Stimulated activated CD8-positive, alpha-beta memory T cell treated with anti-CD3 and anti-CD28 coated beads, Interleukin-7, amount 100 ng/mL, for 1 hour (primary cell): ENCODE measurements at places on chromosomes 5 and 9.
A peak's percentile ranks its signal among the peaks of the same experiment; 100 is the strongest.

DNA sequence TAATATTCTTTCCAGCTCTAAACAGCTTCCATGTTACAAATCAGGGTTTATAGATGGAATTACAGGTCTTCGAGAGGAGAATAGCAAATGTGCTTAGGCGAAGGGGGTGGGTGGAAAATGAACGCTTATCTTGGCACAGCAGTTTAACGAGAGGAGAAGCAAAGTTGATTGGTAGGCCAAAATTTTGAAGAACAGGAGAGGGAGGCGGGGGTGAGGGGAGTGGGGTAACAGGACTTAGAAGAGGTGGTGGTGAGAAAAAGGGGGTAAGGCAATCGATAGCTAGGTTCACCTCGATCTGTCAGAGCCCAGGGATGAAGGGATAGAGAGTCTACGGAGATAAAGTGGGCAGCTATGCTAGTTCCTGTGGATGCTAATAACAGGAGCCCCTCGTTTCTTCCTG is 764 bp downstream of the ANKRA2 start:
- DNase-seq = no peak

- no peak for DNase-seq
Observed at GRCh38 chr9:6133346-6134063, 82.1 kb upstream of the IL33 start.

DNA sequence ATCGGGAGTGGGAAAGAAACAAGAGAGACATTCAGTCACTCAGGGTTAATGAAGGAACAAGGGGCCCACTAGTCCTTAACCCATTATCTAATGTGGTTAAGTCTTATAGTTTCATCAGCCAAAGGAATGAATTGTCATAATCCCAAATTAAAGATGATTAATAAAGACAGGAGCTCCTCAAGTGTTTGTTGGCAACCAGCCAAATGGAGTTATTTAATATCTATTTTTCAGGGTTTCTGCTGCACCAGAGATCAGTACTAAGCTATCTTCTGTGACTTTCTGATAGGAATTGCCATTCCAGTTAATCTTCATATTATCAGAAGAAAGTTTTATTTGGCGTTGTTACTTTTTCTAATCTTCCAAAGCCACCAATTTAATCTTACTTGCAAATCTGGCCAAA is 34.0 kb upstream of the FCHO2 start:
- DNase-seq = no peak

GRCh38 chr5:82754759-82755158 is 322.4 kb downstream of the TMEM167A start:
- DNase-seq = no peak

DNA sequence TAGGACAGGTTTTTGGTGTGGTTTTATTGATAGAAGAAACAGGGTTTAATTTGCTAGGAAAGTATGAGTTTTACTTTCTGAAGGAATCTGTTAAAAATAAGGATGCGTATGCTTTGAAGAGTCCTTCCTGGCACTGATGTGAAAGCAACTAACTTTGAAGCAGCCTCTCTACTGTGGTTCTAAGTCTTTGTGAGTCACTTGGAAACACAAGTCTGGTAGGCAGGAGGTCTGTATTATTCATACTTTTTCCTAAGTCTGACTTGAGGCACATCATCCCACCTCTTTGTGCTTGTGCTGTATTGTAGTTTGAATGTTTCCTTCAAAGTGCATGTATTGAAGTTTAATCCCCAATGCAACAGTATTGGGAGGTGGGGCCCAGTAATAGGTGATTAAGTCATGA is 129.0 kb downstream of the TAF11L14 start:
- DNase-seq = no peak

- DNase-seq = no peak
Observed at GRCh38 chr9:137167277-137167746, 2.5 kb downstream of the LRRC26 start.

DNA sequence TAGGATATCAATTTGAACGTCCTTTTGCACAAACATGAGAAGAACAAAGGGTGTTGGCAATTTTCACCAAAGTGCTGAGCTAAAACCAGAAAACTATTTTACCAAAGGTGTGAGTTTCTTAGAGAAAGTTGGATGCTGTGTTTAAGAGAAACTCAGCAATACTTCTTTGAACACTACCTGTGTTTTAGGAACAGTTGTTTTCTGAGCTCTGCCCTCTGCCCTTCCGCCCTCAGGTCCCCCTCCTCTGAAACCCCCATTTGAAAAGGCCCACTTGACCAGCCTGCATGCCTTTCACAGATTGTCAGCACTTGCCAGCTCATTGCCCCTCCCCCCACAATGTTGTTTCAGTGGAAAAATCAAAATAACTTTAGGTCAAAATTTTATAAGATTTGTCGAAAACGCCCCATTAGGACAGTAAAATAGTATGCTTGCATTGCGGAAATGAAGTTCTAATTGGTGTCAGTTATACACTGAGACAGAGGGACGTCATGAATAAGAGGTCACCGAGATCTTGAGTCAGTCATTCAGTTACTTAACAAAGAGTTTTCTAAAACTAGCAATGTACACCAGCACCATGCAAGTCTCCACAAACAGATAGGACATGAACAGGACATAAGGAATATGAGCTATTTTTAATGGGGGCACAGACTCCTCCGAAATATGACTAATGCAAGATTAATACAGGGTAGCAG is 61.9 kb upstream of the IL7R start:
- no peak for DNase-seq

GRCh38 chr9:98356953-98357690 is 101.7 kb upstream of the TBC1D2 start:
- no peak for DNase-seq

GRCh38 chr5:3598769-3599211 is 3.2 kb downstream of the IRX1 start:
- DNase-seq = no peak

DNA sequence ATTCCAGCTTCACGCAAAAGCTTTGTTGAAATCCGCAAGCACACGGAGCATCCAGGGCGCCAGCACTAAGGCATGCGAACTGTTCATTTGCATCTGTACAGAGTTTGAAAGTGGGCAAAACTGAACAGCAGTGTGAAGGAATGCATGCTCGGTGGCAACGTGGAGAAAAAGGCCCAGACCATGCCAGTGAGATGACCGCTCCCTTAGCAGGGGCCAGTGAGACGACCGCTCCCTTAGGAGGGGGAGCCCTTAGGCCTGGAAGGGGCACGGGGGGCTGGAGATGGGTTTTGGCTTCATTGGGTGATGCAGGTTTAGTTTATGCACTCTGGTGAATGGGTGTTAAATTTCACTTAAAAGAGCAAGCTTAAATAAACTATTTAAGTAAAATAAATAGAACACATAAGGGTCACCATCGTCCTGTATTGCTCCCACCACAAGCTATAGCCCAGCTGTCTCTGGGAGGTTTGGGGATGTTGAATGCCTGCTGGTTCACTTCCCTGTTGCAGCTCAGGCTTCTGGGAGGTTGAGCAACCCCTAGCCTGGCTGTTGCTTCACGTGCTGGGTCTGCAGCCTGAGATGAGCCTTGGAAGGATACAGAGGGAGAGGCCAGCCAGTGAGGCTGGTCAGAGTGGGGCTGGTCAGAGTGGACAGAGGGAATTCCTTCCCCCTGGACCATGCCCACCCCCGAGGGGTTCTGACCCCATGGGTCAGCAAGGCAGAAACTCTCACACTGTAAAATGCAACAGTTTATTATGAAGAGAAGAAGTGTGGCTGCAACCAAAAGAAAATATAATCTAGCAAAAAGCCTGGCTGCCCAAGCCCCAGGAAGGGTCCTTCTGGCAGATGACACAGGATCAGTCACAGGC is 4.6 kb upstream of the FCN1 start:
- DNase-seq = no peak

DNA sequence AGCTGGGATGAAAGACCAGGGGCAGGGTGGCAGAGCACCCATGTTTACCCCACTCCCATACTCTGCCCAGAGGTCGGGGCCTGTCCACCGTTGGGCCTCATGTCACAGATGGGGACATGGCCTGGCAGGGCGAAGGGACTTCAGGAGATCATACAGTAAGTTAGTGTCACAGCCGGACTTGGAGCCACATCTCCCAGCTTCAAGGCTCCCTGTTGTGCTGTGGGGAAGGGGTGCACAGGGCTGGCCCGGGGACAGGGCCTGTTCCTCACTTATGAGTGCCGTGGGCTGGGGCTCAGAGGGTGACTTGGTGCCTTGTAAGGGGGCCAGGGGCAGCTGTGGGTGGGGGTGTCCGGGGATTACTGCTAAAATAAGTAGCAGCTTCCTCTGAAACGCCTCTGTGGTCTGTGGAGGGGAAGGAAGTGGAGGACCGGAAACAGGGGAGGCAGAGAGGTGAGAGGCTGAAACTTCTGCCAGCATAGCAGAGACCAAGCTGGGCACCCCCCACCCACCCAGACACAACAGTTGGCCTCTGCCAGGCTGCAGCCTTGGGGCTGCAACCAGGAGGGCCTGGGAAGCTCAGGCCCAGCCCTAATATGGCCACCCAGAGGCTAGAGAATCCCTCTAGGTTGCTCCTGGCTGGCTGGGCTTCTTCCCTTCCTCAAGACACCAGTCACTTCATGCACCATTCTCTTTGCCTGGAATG is 41.1 kb upstream of the NEK6 start:
- DNase-seq = no peak

DNA sequence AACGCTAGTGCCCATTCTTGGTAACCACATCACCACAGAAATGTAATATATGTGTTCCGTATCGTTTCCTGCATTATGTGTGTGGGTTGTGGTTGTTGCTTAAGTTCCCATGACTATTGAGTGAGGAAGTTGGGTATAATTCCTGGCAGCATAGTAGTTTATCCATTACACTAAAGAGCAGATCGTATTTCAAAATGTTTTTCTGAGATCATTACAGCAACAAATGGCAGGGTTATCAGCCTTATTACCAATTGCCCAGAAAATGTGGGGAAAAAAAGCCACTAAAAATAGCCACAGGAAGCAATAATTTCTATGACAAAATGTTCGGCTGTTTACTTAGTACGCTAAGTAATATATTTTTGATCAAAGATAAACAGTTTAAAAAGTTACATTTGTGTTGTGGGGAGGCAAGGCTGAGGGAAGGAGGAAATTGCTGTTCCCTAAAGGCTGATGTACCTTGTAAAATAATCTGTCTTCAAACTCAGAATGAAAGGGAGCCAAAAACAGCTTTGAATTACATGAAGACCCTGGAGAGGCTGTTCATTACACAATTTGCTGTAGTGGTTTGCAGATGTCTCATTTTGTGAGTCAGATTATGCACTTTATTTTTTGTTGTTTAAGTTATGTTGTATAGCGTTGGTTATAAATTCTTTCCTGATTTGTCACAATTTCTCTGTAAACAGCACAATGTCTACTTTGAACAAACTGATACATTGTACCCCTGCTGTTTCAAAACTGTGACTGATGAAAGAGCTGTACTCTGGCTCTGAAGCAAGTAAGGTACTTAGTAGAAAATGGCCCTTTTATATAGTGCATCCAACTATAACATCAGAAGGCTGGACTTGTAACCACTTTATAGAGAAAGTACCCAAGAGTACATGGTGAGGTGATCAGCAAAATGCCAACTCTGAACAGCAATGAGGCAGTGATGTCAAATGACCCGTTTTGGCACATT is 1028.5 kb downstream of the NR2F1-AS1 start:
- DNase-seq = no peak

DNA sequence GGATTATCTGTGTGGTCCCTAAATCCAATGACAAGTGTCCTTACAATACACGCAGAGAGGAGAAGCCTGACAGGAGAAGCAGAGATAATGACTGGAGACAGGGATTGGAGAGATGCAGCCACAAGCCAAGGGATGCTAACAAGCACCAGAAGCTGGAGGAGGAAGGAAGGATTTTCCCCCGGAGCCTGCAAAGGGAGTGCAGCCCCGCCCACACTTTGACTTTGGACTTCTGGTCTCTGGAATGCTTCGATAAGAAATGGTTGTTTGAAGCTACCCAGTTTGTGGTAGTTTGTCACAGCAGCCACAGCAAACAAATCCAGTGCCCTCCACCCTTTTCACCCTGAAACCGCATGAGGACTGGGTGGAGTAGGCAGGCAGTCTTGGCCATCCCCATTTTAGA is 77.2 kb upstream of the BOD1 start:
- DNase-seq = no peak

DNA sequence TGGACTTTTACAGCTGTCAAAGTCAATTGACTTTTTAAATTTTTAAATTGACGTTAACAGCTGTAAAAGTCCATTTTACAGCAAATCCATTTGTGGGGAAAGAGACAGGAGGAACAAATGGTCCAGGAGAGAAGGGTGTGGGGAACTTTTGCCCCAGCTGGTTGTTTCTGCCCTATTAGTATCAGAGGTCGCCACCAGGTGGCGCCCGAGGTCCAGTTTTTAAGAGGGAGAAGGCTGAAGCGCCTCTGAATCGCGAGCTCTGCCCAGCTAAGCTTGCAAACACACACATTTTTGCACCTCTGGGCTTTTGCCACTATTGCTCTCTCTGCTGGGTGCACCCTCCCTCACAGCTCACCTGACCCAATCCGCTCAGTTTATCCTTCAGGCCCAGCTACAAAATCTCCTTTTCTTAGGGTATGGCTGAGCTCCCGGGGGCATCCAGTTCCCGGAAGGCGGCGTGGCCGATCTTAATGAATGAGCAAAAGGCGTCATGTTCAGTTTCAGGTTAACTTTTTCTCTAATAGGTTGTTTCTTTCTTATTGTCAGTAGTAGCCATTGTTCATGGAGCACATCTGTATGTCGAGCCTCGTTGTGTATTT is 6.3 kb upstream of the TTLL11 start:
- peak; percentile 45 for DNase-seq

DNA sequence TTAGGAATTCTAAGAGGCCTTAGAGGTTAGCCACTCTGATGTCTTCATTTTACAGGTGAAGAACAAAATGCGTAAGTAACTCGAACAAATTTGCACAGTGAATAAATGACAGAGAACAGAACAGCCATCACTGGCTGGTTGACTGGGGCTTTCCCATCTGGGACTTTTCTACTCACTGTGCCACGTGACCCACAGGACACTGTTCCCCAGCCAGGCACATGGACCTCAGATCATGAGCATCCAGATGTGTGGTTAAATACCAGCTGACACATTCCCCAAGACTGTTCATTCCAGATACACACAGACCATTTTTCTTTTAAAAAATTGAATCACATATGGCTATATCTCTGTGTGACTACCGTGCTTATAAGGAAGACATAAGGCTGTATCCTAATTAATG is 25.8 kb upstream of the MED10 start:
- no peak for DNase-seq

- no peak for DNase-seq
Observed at GRCh38 chr9:84278130-84278529, 62.4 kb downstream of the SLC28A3 start.

DNA sequence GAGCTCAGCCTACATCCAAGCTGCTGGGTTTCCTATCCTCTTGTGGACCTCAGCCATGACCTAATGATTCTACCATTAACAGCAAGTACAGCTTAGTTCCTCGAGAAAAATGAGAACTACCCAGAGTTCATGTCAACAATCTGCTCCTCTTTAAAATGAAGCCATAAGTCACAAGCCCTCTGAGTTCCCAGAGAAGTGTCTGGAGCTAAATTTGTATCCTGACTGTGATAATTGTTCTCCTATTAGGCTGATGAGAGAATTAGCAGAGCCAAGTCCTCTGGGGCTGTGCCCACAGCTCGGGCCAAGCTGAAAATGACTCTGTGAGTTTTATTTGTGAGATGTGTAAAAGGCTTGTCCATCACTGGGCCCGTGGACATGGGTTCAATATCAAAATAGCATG is 145.1 kb upstream of the SMIM23 start:
- DNase-seq = no peak

GRCh38 chr9:120536094-120536493 is 43.9 kb downstream of the CDK5RAP2 start:
- DNase-seq = no peak
